ENCODE measurements at places on chromosomes 2 and 18.

DNA sequence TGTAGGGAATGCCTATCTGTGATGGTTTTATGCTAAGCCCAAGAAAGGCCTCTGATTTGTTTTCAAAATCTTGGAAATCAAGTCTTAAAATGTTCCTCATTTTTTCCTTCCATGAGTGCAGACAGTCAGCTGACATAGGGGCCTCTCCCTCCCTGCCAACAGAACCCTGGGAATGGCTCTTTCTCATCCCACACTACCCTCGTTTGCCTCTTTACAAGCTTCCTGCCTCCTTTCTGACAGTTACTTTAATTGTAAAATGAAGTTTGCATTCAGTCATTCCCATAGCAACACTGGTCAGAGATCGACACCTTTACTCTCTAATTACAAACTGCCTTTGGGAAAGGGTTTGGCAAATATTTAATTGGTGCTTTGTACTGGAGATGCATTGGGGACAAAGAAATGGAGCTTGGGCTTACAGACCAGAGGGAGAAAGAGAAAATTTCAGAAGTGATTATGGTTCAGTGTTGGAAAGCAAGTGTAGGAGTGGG, 25.4 kb downstream of the KIF5C start:
- DNase-seq = no peak

- DNase-seq = no peak
Measured at GRCh38 chr2:215577356-215577755, 141.5 kb upstream of the FN1 start.

DNA sequence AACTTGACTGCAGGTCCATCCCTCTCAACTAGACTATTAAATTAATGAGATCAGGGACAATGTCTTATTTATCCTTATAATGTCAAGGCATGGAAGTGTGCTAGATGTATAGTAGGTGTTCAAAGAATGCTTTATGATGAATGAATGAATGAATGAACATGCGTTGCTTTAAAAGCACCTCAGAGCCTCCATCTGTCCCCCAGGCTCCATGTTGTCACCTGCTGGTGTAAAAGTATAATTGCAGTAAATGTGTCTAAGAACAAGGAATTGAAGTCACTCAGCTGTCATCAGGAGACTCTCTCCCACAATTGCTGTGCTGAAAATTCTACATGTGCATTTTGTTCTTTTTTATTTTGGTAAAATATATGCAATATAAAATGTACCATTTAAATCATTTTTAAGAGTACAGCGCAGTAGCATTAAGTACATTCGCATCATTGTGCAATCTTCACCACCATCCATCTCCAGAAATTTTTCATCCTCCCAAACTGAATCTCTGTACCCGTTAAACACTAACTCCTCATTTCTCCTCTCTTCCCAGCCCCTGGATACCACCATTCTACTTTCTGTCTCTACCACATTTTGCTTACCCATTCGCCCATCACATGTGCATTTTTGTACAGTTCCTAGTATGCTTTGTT, 52.6 kb downstream of the GNAL start:
- DNase-seq = no peak

DNA sequence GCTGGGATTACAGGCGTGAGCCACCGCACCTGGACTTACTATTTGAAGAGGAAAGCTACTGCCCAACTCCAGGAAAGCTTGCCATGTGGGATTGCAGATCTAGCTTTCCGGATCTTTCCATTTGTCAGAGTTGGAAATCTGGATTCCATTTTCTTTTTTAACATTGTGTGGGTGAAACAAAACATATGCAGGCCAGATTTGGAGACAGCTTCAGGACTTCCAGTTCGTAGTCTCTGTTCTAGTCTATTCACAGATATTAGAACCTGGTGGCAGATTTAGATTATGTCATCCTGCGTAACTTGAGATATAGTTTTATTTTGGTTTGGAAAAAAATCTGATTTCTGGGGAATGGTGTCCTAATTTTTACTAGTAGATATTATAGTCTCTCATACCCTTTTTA, 70.5 kb downstream of the ZNF236 start:
- no peak for DNase-seq

DNA sequence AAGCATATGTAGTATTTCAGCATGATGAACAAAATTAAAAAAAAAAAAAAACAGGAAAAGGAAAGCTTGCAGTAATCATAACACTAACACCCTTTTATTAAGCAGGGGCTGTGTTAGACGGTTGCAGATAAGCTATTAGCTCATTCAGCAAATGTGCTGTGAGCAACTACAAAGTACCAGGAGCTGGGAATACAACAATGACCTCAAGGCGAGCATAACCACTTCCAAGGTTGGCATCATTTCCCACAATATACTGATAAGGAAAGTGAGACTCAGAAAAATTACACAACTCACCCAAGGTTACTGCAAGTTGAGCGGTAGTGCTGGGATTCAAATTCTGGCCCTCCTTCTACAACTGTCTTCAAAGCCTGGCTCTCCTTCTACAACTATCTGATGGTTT, 38.2 kb upstream of the ACTR3 start:
- no peak for DNase-seq

DNA sequence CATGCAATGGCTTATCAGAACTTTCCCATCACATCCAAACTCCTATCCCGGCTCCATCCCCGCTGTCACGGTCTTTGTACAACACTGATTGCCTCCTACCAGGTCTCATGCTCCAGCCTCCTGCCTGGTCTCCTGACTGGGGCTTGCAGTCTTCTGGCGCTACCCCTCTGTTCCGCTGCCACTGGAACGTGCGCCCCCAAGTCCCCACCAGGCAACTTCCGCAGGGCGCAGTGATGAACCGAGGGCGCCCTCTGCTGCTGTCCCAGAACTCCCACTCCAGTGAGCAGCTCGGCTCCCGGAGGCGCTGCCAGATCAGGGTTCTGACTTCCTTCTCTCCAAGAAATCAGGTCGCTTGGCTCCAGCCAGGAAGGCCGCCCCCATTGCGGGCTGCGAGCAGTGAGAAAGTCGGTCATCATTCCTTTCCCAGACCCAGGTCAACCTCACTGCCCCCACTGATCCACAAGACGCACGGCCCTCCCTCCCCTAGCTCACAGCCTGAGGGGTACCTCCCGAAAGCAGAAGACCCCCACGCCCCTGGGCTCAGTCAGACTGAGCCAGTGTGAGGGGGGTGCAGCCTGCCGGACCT, 43.9 kb upstream of the RAB11FIP5 start:
- no peak for DNase-seq

DNA sequence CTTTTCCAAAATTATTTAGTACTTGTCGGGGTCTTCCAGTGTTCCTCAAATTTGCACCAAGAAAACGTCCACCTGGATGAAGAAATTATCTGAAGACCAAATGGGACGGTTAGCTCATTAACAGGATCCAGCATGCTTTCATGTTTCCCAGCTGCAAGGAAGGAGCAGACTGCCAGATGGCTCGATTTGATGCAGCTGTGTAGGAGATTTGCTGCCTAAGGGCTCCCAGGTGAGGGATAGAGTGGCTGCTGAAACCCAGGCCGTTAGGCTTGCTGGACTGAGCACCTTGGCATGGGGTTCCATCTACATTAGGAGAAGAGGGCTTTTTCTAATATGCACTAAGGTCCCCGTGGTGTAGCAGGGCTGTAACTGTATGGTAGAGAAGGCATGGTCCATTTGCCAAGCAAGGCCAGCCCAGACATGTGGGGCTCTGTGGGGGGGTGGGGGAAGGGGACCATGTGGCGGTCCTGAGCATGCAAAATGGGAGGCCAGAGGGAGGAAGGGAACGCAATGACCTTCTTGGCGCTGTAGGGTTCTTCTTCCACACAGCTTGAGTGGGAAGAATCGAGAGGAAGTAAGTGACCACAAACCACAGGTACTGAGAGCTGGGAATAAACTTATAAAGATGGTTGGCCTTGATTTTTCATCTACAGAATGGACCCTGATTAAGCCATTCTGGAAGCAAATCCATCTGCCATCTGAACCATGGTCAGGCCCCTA, 144.0 kb downstream of the TMEM163 start:
- no peak for DNase-seq

GRCh38 chr18:26854292-26854881, 11.1 kb downstream of the AQP4 start:
- no peak for DNase-seq

DNA sequence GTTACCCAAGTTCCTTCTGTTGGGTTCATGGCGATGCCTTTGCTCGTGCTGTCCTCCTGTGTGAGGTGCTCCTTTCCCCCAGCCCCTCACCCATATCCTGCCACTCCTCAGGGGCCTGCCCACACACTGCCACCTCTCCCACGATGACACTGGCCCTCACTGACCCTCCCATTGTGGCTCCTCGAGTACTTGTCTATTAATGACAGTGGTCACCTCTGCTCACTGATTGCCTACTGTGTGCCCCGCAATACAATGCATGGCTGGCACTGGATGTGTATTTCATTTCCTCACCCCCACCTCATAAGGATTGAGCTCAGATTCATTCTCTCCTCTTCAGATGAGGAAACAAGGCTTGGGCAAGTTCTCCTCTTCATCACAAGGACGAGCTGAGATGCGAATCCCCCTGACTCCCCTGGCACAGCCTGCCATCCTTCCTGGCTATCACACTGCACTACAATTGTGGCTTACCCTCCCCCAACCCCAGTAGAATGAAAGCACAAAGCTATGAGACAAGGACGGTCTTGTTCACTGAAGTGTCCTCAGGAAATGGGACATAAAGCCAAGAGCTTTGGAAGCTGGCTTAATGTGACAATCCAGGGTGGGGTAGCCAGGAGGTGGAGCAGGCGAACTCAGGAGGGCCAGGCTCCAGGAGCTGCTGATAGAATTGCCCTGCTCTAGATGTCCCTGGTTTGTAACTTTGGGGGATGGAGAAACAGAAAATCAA, 93.9 kb upstream of the RAB12 start:
- DNase-seq = no peak

- no peak for DNase-seq
Measured at GRCh38 chr2:120429586-120430500, 83.9 kb downstream of the INHBB start.

GRCh38 chr2:199278099-199278498, 179.6 kb downstream of the SATB2 start:
- DNase-seq = no peak

- no peak for DNase-seq
Measured at GRCh38 chr2:8315531-8316165, 366.2 kb upstream of the ID2 start.

DNA sequence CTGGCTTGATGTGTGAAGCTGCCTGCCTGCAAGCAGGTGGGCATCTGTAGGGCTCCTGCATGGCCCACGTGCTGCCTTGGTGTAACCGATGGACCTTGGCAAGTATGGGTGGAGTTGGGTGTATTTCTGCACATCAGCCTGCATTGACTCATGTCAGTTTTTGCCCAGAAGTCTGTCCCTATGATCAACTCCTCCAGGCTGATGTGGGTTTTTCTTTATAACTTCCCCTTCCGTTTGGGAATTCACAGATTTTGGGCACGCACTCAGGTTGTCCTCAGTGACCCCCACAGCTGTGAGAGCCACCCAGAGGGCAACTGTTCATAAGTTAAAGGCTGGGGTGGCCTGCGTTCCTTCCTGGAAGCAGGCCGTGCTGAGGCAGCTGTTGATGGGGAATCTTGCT, 123.3 kb downstream of the NCK2 start:
- no peak for DNase-seq

GRCh38 chr18:28684746-28685355, 507.9 kb upstream of the CDH2 start:
- DNase-seq = no peak
